ENCODE measurements at places on chromosomes 11 and 22. TPM values are rescaled to one million over a fixed set of nuclear protein-coding genes. Genes with fewer than 3 reads are reported as not detected.

The PRRG4 gene
- total RNA-seq: 3.8 TPM

DNA sequence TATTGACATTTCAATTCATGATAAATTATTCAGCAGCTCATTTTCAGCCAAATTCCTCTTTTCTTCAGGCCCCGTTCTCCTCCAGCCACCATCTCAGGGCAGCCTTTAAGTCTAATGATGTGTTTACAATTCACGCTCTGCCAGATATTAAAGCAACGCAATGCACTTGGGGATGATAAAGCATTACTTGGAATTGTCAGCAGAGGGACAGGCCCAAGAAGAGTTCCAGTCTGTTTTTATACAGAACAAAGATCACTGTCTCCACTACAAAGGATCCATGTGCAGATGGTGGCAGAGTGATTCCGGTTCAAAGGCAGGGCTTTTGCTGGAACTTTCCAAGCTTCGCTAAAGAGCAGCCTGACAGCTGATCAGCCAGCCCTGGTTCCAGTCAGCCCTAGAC lies 13.6 kb upstream of the GALNT18 start:
- DNase-seq: no peak
- H3K36me3 ChIP-seq: no peaks in the 10 kb centered on the region
- H3K4me3 ChIP-seq: no peak overlapping the region
- H3K4me1 ChIP-seq: no peaks in the 10 kb centered on the region

DNA sequence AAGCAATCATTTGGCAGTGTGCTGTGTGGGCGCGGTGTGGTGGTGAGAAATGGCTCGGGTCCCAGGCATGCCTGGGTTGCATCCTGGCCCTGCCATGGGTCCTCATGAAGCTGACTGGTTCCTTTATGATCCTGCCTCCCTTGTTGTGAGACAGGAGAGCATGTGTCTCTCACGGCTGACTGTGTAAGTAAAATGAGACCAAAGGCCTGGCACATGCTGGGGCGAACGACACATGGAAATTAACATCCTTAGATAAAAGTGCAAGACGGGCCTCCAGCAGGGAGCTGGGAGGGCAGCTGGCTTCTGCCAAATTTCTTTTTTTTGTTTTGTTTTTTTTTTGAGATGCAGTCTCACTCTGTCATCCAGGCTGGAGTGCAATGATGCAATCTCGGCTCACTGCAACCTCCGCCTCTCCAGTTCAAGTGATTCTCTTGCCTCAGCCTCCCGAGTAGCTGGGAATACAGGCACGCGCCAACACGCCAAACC lies 9.4 kb upstream of the FBLN1 start:
- H3K36me3 ChIP-seq: no peaks in the 10 kb centered on the region
- DNase-seq: peak; percentile 53
- H3K27me3 ChIP-seq: no peaks in the 10 kb centered on the region
- H3K4me1 ChIP-seq: no peaks in the 10 kb centered on the region

The TMPRSS4 gene
- not detected for total RNA-seq

DNA sequence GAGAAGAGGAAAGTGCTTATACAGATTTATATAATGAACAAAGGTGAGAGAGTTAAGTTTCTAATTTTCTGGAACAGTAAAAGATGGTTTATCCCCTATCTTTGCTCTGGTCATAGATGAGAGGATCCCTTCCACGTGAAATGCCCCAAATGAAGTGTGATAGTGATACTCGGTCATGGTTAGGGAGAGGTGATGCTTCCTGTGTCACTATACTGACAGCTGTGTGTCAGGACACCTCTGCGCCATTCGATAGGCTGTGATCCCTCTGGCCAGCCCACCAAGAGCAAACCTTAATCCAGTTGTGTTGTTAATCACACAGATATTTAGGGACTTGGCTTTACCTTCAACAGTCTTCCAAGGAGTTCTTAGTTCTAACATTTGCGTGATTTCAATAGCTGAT lies 57.7 kb downstream of the NCAM1 start:
- peaks cover 21% of the 10 kb centered on the region for H3K4me1 ChIP-seq
- H3K27ac ChIP-seq: no peak overlapping the region
- no peaks in the 10 kb centered on the region for H3K36me3 ChIP-seq
- no peak overlapping the region for H3K4me3 ChIP-seq
- no peak for DNase-seq

DNA sequence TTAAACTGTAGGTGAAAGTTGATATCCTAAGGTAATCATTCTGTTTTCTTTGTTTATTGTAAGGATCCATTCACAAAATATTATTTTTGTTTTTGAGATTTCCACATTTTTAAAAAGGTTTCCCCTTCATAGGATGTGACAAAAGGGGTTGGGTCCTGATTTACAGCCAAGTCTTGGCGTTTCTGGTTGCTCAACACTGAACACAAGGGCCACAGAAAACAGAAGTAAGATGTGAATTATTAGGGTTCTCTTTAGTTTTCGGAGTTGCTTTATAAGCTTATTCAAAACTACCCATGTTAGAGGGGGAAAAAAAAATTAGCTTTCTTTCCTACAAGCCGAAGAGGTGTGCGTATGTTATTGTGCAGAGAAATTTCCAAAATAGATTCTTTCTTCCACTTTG lies 30.0 kb upstream of the FLI1 start:
- no peaks in the 10 kb centered on the region for H3K4me1 ChIP-seq
- no peaks in the 10 kb centered on the region for H3K36me3 ChIP-seq
- H3K4me3 ChIP-seq: no peak overlapping the region
- DNase-seq: no peak
- peaks cover 89% of the 10 kb centered on the region for H3K27me3 ChIP-seq

- H3K27ac ChIP-seq: no peak overlapping the region
- no peaks in the 10 kb centered on the region for H3K27me3 ChIP-seq
- H3K4me1 ChIP-seq: no peaks in the 10 kb centered on the region
- no peak for DNase-seq
- H3K36me3 ChIP-seq: no peaks in the 10 kb centered on the region
Observed at GRCh38 chr11:28447226-28447625, 339.0 kb downstream of the METTL15 start.

- no peak for DNase-seq
- H3K27me3 ChIP-seq: no peaks in the 10 kb centered on the region
- H3K36me3 ChIP-seq: no peaks in the 10 kb centered on the region
Observed at GRCh38 chr11:85483861-85484260, 143.3 kb downstream of the DLG2 start.

The SCGB1D2 gene
- not detected for total RNA-seq

- no peak overlapping the region for H3K27ac ChIP-seq
- H3K27me3 ChIP-seq: no peaks in the 10 kb centered on the region
- H3K36me3 ChIP-seq: peaks cover 19% of the 10 kb centered on the region
- H3K4me1 ChIP-seq: peaks cover 5% of the 10 kb centered on the region
Observed at GRCh38 chr22:20885557-20886323, 26.9 kb downstream of the SNAP29 start.

GRCh38 chr22:18112440-18112839 lies 1.8 kb downstream of the TUBA8 start:
- no peaks in the 10 kb centered on the region for H3K27me3 ChIP-seq
- H3K4me1 ChIP-seq: no peaks in the 10 kb centered on the region
- H3K4me3 ChIP-seq: no peak overlapping the region

DNA sequence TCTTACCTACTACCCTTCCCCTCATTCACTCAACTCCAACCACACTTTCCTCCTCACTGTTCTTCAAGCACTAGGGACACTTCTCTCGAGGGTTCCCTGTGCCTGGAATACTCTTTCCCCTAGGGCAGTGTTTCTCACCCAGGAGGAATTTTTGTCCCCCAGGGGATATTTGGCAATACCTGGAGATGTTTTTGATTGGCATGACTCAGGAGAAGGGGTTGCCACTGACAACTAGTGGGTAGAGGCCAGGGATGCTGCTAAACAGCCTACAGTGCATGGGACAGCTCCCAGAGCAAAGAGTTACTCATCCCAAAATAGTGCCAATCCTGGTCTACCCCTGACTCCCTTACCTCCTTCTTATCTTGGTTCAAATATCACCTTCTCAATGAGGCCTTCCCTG lies 40.0 kb downstream of the BTG4 start:
- H3K27me3 ChIP-seq: no peaks in the 10 kb centered on the region
- no peaks in the 10 kb centered on the region for H3K36me3 ChIP-seq
- no peak for DNase-seq
- H3K4me1 ChIP-seq: peaks cover 8% of the 10 kb centered on the region
- H3K4me3 ChIP-seq: no peak overlapping the region

DNA sequence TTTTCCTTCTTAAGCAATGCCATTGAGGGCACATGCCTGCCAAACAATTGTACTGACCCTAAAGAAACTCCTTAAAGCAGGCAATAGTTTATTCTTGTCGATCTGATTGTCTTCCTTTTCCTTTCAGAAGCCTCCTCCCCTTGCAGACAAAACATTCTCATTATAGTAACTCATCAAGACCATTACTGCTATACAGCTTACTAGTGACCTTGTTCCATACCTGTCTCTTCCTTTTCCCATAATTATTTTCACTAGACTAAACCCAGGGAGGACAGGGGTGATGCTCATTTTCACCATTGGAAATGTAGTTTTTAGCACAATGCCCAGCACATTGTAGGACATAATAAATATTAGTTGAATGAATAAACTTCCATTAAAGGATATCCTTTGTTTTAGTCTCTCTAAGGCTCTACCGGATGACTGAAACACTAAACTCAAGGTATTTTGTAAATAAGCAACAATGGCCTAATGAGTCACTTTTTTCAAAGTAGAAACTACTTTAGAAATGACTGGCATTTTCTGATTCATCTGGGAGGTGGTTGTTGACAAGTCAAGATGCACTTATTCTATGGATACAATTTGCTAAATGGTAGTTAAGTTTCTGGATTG lies 9.3 kb upstream of the MSANTD4 start:
- no peak overlapping the region for H3K4me3 ChIP-seq

- no peak overlapping the region for H3K4me3 ChIP-seq
- no peak overlapping the region for H3K27ac ChIP-seq
- H3K27me3 ChIP-seq: peaks cover 7% of the 10 kb centered on the region
- no peaks in the 10 kb centered on the region for H3K36me3 ChIP-seq
- no peak for DNase-seq
Observed at GRCh38 chr11:93652679-93653078, 8.8 kb upstream of the CEP295 start.

The TMEM126A gene
- 53.8 TPM for total RNA-seq

GRCh38 chr11:74476536-74476935 lies 9.2 kb upstream of the KCNE3 start:
- no peak overlapping the region for H3K4me3 ChIP-seq
- no peaks in the 10 kb centered on the region for H3K36me3 ChIP-seq

DNA sequence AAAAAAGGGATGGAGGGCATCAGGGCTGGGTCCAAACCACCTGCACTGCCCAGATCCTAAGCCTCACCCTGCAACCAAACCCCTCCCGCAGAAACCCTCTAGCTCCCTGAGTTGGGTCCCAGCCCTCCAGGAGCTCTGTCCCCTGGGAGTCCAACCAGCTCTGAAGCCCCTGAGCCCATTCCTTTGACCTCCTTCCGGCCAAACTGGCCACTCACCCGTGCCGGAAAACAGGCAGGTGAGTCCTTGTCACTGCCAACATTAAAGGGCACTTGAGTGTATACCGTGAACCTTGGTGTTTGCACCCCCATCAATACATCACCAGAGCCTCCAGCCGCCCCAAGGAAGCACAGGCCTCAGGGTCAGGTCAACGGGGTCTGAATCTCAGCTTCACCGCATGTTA lies 11.5 kb downstream of the MS4A15 start:
- no peak for DNase-seq
- no peak overlapping the region for H3K4me3 ChIP-seq
- no peak overlapping the region for H3K27ac ChIP-seq
- no peaks in the 10 kb centered on the region for H3K36me3 ChIP-seq
- no peaks in the 10 kb centered on the region for H3K4me1 ChIP-seq

The TFIP11 gene
- 44.0 TPM for total RNA-seq

Data from A673 (cell line).